ENCODE measurements at places on chromosomes 12 and 14. TPM values are rescaled to one million over a fixed set of nuclear protein-coding genes. Genes with fewer than 3 reads are reported as not detected.

Gene RERG
- polyA plus RNA-seq: 8.7 TPM

Gene CEBPE
- not detected for polyA plus RNA-seq

Gene BEST3
- 120 TPM for polyA plus RNA-seq

Gene TSHR
- 2.3 TPM for polyA plus RNA-seq

Gene STXBP6
- 25.2 TPM for polyA plus RNA-seq

Gene SPIC
- polyA plus RNA-seq: not detected

Gene OTX2
- not detected for polyA plus RNA-seq

Gene FAM90A1
- polyA plus RNA-seq: 0.37 TPM

Gene GPR162
- polyA plus RNA-seq: 16.0 TPM

Gene CPNE6
- polyA plus RNA-seq: not detected

Gene PPFIA2
- polyA plus RNA-seq: 1.5 TPM

Gene PTGER2
- not detected for polyA plus RNA-seq

Gene WIF1
- polyA plus RNA-seq: 3.1 TPM

Gene PUS7L
- polyA plus RNA-seq: not detected

Gene ITPK1
- not detected for polyA plus RNA-seq

Gene SYT1
- polyA plus RNA-seq: 9.0 TPM

Gene ART4
- polyA plus RNA-seq: 0.41 TPM

Gene SYNJ2BP
- polyA plus RNA-seq: 33.6 TPM

Gene ETFBKMT
- polyA plus RNA-seq: not detected

Gene NTS
- polyA plus RNA-seq: 67.2 TPM

Gene GDF3
- polyA plus RNA-seq: not detected

Gene NABP2
- not detected for polyA plus RNA-seq

Gene PIWIL1
- 0.14 TPM for polyA plus RNA-seq

Gene DTD2
- polyA plus RNA-seq: 13.4 TPM

Gene LYZ
- 25.8 TPM for polyA plus RNA-seq

Gene DHH
- 0.70 TPM for polyA plus RNA-seq

Gene CISTR
- polyA plus RNA-seq: not detected

Gene VRTN
- not detected for polyA plus RNA-seq

Gene TMEM132C
- 2.0 TPM for polyA plus RNA-seq

Gene NCOR2
- 89.4 TPM for polyA plus RNA-seq

Gene USP44
- polyA plus RNA-seq: 0.49 TPM

Gene WNT5B
- 16.7 TPM for polyA plus RNA-seq

Gene MIP
- polyA plus RNA-seq: 0.19 TPM

Gene LRIG3
- not detected for polyA plus RNA-seq

Gene SRP54
- polyA plus RNA-seq: 37.7 TPM

Gene IFI27
- 1.4 TPM for polyA plus RNA-seq

Gene PZP
- 0.39 TPM for polyA plus RNA-seq

Gene HCAR3
- polyA plus RNA-seq: 0.32 TPM

Gene AMHR2
- polyA plus RNA-seq: not detected

Gene APOF
- not detected for polyA plus RNA-seq

Gene CD69
- polyA plus RNA-seq: 1.2 TPM

Gene PWP1
- polyA plus RNA-seq: 37.2 TPM

Gene VEZT
- 83.6 TPM for polyA plus RNA-seq

Gene PTCSC3
- not detected for polyA plus RNA-seq

Gene PDE3A
- not detected for polyA plus RNA-seq

Gene KDM2B
- 19.5 TPM for polyA plus RNA-seq

Gene CLEC9A
- 0.23 TPM for polyA plus RNA-seq

Gene NPC2
- 122 TPM for polyA plus RNA-seq

Gene SEC23A
- 83.8 TPM for polyA plus RNA-seq

Gene CBLN3
- polyA plus RNA-seq: 2.3 TPM

Gene SRRM4
- polyA plus RNA-seq: 0.24 TPM

Gene PLEKHG7
- polyA plus RNA-seq: not detected

Gene TSPAN11
- polyA plus RNA-seq: 7.3 TPM

Gene SVOP
- 0.04 TPM for polyA plus RNA-seq

Gene LTB4R2
- 2.2 TPM for polyA plus RNA-seq

Gene HPD
- polyA plus RNA-seq: not detected

Gene STAB2
- 23.7 TPM for polyA plus RNA-seq

Gene NDUFA9
- polyA plus RNA-seq: 64.0 TPM

Gene VDR
- 0.52 TPM for polyA plus RNA-seq

Data from muscle of arm (tissue), 14 donors.